ENCODE measurements at places on chromosomes 11 and 22.

GRCh38 chr11:94769880-94770279 is 1.7 kb downstream of the AMOTL1 start:
- peak; percentile 56 for DNase-seq

- DNase-seq = peak; percentile 58
Measured at GRCh38 chr11:61507962-61508861, at the start of gene LRRC10B. Gene LRRC10B (plus strand): TSS chr11:61508749. CDS start chr11:61508999, 250 bp downstream.

- DNase-seq = no peak
Measured at GRCh38 chr22:21761086-21761485, 25.5 kb upstream of the YPEL1 start.

DNA sequence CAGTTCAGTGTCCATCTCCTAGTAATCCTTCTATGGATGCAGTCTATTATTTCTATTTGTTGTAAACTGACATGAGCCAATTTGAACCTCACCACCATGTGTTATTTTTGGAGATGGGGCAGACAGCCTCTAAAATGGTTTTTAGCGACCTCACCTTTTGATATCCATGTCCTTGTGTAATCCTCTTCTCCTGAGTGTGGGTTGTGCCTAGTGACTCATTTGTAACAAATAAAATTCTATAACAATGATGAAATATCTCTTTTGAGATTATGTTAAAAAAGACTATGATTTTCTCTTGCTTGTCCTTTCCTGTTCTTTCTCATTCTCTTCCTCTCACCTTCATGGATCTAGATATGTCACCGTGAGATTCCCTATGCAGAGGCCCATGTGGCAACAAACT is 554.6 kb upstream of the ANO3 start:
- DNase-seq = no peak

DNA sequence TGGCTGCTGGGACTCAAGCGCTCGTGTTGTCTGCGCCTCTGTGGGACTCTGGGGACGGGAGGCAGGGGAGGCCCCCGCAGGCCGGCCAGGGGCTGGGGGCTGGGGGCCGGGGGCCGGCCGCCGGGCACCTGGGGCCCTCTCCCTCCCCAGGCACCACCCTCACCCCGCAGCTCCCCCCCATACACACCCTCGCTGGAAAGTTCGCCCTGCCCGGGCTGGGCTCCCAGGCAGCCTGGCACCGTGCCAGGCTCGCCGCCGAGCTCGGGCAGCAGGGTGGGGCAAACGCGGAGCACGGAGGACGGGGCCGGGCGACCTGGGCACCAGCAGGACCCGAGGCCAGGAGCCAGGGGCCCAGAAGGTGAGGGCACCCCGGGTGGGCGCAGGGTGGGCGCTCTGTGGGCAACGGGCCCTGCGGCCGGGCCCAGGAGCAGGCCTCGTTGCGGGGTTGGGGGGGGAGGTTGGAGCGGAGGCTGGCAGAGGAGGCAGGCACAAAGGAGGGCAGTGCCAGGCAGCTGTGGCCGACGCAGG is 76.7 kb upstream of the WNT7B start:
- DNase-seq = peak; percentile 79

- no peak for DNase-seq
Measured at GRCh38 chr22:31912407-31912743, 32.0 kb upstream of the YWHAH start.

GRCh38 chr22:39316440-39317083 is 2.9 kb downstream of the RPL3 start:
- DNase-seq = peak; percentile 66

GRCh38 chr11:45725776-45726492 is 60.5 kb upstream of the CHST1 start:
- no peak for DNase-seq

- peak; percentile 40 for DNase-seq
Measured at GRCh38 chr11:67302571-67303131, 679 bp upstream of the SSH3 start.

DNA sequence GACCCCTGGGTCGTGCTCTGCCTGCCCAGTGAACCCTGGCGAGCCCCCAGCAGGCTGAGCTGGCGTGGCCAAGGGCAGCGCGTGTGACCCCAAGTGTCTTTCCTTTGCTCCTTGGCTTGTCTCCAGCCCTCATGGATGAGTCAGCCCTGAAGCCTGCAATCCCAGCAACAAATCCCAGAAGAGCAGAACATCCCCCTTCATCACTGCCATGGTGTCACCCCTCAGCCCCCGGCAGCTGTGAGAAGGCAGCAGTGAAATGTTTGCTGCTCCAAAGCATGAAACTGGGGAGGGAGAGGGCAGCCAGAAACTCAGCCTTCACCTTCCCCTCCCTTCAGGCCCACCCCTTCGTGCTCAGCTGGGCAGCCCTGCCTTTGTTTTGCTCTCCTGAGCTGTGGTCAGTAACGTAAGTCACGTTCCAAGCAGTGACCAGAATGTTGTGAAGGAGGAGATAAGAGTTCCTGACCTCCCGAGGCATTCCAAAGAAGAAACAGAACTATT is 29.8 kb downstream of the ADAMTS15 start:
- peak; percentile 73 for DNase-seq

DNA sequence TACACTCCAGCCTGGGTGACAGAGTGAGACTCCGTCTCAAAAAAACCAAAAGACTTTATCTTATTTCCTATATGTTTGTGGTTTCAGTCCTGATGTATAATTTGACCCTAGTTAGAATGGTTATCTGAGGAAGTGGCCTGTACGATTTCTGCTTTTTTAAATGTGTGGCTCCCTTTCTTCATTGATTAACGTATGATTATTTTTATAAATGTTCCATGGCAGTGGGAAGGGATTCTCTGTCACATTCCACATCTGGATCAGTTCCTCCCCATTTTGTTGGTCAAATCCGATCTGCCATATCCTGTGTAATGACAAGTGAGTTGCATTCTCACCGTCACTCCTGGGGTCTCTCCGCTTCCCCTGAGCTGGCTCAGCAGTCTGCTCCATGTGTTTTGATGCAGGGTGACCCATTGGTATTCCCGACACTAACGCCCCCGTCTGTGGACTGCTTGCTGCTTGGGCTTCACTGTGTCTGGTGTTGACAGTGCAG is 20.3 kb downstream of the NEAT1 start:
- DNase-seq = no peak

- no peak for DNase-seq
Measured at GRCh38 chr22:27240298-27241075, 561.1 kb downstream of the MN1 start.

DNA sequence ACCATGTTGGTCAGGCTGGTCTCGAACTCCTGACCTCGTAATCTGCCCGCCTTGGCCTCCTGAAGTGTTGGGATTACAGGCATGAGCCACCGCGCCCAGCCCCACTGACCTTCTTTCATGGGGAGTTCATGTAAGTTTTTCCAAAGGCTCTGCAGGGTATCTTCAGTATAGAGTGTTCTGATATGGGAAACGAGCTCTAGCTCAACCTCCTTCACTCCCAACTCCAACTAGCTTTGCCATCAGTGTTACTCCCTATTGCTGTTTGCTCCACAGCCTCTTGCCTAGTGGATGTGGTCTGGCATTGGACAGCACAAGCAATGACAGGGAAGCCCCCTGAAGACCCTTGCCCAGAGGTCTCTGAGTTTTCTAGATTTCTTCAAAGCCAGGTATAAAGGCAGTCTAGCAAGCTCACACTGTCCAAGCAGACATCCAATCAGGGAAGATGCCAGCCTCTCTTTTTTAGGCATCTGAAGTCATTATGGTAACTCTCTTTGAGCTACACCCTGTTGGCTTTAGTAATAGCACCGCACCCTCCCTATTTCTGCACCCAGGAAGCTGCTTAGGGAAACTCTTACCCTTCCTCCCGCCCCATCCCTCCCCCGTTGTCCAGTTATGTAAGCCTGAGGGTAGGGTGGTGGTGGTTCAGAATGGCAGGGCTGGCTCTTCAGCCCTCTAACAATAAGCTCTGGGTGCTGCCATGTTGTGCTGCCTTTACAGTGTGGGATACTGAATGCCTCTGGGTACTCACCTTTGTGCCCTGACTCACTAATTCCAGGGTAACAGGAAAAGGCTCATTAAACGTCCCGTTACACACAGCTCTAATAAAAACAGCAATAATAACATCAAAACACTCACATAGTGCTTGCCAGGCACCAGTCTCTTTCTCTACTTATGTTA is 41.4 kb upstream of the CLDN5 start:
- DNase-seq = no peak

DNA sequence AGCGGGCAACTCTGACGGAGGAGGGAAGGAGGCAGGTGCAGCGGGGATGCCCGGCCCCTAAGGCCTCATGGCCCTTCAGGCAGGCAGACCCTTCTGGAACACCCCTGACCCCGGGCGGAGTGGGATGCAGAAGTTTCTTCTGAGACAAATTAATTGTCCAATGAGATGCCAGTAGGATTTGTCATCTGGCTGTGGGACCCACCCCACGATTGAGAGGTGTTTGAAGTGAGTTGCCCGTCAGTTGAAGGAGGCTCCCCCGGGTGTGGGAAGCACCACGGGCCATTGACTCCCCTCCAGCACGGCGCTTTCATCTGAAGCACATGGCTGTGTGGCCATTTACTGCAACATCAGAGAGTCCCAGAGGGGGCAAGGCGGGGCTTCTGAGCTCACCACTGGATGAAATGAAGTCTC is 527.8 kb downstream of the BRD1 start:
- no peak for DNase-seq

GRCh38 chr11:126355324-126355925 is at the start of gene ST3GAL4:
Gene ST3GAL4 (plus strand): TSS chr11:126355686. CDS start chr11:126406156, 50,470 bp downstream.
- DNase-seq = peak; percentile 94

DNA sequence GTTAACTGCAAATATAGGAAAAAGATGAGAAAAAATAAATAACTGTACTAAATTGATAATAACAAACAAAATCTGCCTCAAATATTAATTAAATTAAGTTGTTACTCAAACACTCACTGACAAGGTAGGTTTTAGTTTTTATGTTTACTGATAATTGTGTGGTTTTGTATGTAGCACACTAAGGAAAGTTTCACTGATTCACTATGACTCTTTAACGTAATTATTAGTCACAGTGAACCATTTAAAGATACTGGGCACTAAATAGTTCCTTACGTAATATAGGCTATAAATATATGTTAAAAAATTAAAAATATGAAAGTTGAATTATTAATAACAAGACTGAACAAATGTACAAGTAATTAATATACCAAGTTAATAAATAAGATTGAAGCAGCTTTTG is 2330.0 kb upstream of the RAG2 start:
- no peak for DNase-seq

DNA sequence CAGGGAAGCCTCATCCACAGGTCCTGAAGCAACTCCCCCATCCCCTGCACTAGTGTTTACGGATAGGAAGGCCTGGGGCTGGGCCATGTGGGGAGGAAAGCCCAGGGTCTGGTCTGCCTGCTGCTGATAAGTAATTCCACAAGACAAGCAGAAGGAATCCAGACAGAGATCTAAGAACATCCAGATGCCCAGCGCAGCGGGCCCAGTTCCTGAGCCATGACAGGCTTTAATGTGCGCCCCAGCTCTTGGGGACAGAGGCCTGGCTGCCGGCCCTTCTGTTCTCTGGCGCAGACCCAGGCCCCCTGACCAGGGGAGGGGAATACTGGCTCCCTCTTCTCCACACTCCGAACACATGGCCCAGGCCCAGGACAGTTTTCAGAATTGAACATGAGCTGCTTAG is 28.8 kb upstream of the ETS1 start:
- peak; percentile 69 for DNase-seq

DNA sequence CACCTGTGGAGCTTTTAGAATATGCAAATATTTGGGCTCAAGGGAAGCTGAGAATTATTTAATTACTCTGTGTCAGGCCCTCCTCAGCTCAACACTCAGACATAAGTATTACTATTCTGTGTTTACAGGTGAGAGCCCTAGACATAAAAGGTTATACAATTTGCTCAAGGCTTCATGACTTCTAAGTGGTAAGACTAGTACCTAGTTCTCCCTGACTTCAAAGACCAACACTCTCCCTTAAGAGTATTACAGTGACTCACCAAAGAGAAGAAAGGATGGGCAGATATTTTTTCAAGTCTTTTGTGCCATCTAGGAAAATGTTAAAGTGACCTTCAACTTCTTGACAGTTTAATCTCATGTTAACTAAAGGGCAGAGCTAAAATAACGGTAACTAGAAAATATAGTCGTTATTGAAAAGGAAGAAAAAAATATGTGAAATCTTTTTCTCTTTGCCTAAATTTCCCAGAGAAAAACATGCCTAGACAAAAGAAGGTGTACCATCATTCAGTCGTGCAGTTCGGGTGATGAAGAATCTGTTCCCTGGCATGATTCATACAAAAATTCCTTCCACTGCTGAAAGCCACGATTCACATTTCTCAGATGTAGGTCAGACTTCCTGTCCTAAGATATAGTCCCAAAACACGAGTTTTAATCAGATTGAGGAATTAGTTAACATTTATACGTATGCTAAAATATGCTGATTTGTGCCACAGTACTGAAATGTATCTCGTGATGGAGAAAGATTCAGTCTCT is 849.1 kb upstream of the API5 start:
- DNase-seq = no peak

- DNase-seq = no peak
Measured at GRCh38 chr11:108368134-108368533, 99.2 kb downstream of the C11orf65 start.

DNA sequence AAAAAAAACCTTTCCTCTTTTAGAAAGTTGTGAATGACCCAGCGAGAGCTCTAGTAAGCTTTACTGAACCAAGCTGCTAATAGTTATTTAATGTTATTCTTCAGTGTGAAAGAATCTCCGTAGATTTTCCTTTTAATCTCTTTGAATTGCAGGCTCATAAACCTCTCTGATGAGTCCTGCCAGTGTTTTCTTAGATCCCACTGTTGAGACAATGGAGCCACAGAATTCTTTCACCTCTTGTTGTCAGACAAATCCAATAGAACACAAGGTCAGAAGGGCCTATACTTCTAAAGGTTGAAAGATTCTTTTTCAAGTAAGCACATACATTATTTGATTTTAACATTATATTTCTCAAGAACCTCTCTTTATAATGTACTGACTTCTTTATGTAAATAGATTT is 52.2 kb downstream of the DNAJC24 start:
- DNase-seq = no peak

DNA sequence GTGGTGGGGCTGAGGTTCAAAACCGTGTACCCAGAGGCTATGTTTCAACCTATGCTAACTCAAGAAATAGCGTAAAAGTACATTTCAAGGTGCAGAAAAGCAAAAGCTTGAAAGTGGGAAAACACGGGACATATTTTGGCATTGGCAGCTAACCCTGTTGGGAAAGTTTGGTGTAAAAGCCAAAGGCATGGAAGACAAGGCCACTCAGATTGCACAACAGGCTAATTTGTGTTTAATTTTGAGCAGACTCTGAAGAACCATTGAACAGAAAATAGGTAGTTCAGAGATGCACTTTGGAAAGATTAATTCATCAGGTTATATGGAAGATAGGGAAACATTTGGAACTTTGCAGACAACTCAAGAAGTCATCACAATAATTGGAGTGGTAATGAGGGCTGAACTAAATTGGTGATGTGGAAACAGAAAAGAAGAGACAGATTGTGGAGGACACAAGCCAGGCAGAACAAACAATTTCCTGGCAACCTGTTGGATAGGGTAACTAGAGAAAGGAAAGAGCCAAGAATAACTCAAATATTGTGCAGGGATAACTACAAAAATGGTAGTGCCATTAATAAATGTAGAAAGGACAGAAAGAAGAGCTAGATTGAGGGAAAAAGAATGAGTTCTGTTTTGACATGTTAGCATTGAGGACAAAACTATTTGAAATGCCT is 140.5 kb upstream of the PGR start:
- DNase-seq = no peak
